Transverse colon (tissue), 4 donors: ENCODE measurements at places on chromosomes 7 and 10. TPM values are rescaled to one million over a fixed set of nuclear protein-coding genes. Genes with fewer than 3 reads are reported as not detected.
A peak's percentile ranks its signal among the peaks of the same experiment; 100 is the strongest.

- no peaks in the 10 kb centered on the region for H3K27me3 ChIP-seq
- no peak overlapping the region for H3K27ac ChIP-seq
- no peak overlapping the region for H3K4me3 ChIP-seq
- H3K4me1 ChIP-seq: no peaks in the 10 kb centered on the region
- no peaks in the 10 kb centered on the region for H3K36me3 ChIP-seq
- no peak for DNase-seq
These were observed 144.9 kb downstream of the CPED1 start for GRCh38 chr7:121133444-121133843.

GRCh38 chr10:58556516-58557165 lies 44.0 kb downstream of the BICC1 start:
- H3K4me1 ChIP-seq: no peaks in the 10 kb centered on the region
- H3K27ac ChIP-seq: no peak overlapping the region

GRCh38 chr10:109203646-109204353 lies 719.5 kb downstream of the XPNPEP1 start:
- no peak for DNase-seq
- no peaks in the 10 kb centered on the region for H3K36me3 ChIP-seq
- no peak overlapping the region for H3K4me3 ChIP-seq

- H3K4me3 ChIP-seq: no peak overlapping the region
- no peaks in the 10 kb centered on the region for H3K4me1 ChIP-seq
- no peaks in the 10 kb centered on the region for H3K27me3 ChIP-seq
- DNase-seq: no peak
- H3K27ac ChIP-seq: no peak overlapping the region
- H3K36me3 ChIP-seq: no peaks in the 10 kb centered on the region
These were observed 30.3 kb downstream of the IMMP2L start for GRCh38 chr7:111531993-111532392.

DNA sequence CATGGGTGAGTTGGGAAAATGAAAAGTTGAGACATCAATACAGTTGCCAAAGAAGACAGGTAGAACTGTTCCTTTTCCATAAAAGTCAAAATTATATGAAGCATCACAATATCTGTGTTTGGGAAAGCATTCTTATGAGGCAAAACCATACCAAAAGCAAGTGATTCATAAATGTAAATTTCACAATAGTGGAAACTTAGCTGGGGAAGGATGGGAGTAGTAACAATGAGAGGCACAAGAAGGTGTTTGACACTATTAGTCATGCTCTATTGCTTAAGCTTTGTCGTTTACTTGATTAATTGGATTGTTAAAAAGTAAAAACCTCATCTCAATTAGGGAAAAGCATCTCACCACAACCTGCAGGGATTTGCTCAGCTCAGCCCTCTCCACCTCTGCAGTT lies 240.2 kb downstream of the C7orf25 start:
- H3K27me3 ChIP-seq: no peaks in the 10 kb centered on the region
- no peaks in the 10 kb centered on the region for H3K36me3 ChIP-seq
- H3K4me1 ChIP-seq: no peaks in the 10 kb centered on the region
- H3K27ac ChIP-seq: no peak overlapping the region
- no peak for DNase-seq

- H3K4me3 ChIP-seq: no peak overlapping the region
- peaks cover 53% of the 10 kb centered on the region for H3K4me1 ChIP-seq
- H3K27ac ChIP-seq: peak overlapping the region; percentile 50
- H3K27me3 ChIP-seq: no peaks in the 10 kb centered on the region
- no peak for DNase-seq
These were observed 127.8 kb upstream of the PPIF start for GRCh38 chr10:79219322-79219957.

DNA sequence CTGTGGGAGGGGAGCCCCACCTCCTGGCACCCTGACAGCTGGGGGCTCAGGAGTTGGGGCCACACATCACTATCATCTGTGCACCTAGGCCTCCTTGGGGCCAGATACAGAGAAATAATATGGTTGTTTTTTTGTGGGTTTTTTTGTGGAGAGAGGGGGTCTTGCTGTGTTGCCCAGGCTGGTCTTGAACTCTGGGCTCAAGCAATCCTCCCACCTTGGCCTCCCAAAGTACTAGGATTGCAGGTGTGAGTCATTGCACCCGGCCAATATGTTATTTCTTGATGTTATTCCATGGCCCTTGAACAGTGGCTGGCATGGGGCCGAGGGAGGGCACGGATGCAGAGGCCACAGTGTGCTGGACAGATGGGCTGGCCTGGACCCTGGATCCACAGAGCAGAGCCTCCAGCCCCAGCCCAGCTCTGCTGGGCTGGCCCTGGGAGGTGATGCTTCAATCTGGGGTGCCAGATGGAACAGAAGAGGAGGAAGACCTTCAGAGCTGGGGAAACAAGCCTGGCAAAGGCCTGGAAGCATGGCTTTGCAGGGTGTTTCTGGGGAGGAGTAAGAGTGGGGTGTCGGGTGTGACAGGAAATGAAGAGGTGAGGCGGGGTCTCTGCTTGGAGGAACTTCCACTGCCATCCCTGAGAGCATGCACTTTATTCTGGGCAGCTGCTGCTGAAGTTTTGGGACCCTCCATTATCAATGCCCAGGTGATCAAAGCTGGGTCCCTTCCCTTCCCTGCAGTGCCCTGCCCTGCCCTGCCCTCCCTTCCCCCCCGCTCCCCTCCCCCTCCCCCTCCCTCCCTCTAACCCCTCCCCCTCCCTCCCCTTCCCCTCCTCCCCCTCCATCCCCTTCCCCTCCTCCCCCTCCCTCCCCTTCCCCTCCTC lies 3.7 kb upstream of the FZD9 start:
- peaks cover 5% of the 10 kb centered on the region for H3K4me1 ChIP-seq
- DNase-seq: no peak
- H3K27me3 ChIP-seq: peaks cover 22% of the 10 kb centered on the region
- H3K36me3 ChIP-seq: no peaks in the 10 kb centered on the region

GRCh38 chr7:157545681-157546060 lies 208.9 kb downstream of the DNAJB6 start:
- H3K27me3 ChIP-seq: no peaks in the 10 kb centered on the region
- no peaks in the 10 kb centered on the region for H3K36me3 ChIP-seq
- no peaks in the 10 kb centered on the region for H3K4me1 ChIP-seq
- H3K27ac ChIP-seq: no peak overlapping the region
- no peak for DNase-seq
- no peak overlapping the region for H3K4me3 ChIP-seq

- H3K27ac ChIP-seq: no peak within 1 kb of the TSS
- peaks cover 14% of the 10 kb centered on the region for H3K4me1 ChIP-seq
- H3K27me3 ChIP-seq: peaks cover 58% of the 10 kb centered on the region
These were observed at the start of gene PLPP4 for GRCh38 chr10:120456626-120457430. Gene PLPP4, plus strand, starts transcription at chr10:120457227. Its CDS starts 79 bp downstream, at chr10:120457306.

- no peaks in the 10 kb centered on the region for H3K27me3 ChIP-seq
- no peaks in the 10 kb centered on the region for H3K4me1 ChIP-seq
- H3K4me3 ChIP-seq: no peak overlapping the region
- no peaks in the 10 kb centered on the region for H3K36me3 ChIP-seq
- DNase-seq: no peak
These were observed 45.1 kb downstream of the TMEM60 start for GRCh38 chr7:77753173-77753572.

DNA sequence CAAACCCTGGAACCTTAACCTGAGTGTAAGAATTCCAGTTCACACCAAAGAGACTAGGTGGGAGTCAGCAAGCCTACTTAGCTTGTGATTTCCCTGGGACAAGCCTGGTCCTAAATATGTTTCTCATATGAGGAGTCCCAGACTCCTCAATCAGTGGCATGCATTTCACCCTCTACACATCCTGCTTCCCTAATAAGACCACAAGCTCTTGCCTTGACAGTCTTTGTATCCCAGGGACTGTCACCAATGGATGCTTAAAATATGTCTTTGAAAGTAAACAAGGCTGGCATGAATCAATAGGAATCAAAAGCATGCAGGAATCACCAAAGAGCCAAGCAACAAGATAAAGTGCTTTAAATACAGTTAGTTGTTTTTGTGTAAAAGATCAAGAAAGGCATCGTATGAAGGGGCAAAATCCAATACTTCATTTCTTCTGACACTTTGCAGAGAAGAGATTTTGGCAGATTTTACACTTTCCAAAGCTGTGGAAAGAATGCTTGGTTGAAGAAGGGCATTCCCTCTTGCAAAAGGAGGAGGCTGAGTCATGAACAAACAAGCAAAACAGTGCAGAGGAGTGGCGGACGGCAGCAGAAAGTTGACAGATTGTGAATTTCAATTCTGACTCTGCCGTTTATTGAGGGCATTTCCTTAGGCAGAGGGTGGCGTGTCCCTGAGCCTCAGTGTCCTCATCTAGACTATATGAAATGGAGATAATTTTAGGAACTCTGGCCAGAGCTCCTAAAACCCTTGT lies 8.5 kb upstream of the NFE2L3 start:
- no peak overlapping the region for H3K27ac ChIP-seq
- DNase-seq: no peak
- no peaks in the 10 kb centered on the region for H3K27me3 ChIP-seq
- H3K36me3 ChIP-seq: no peaks in the 10 kb centered on the region
- H3K4me1 ChIP-seq: no peaks in the 10 kb centered on the region

GRCh38 chr7:6346581-6346980 lies 74.2 kb upstream of the CYTH3 start:
- H3K27ac ChIP-seq: no peak overlapping the region
- no peak for DNase-seq
- H3K36me3 ChIP-seq: no peaks in the 10 kb centered on the region
- peaks cover 7% of the 10 kb centered on the region for H3K4me1 ChIP-seq
- no peak overlapping the region for H3K4me3 ChIP-seq

GRCh38 chr10:46330894-46331293 lies 44.1 kb downstream of the ANTXRL start:
- no peak for DNase-seq
- no peaks in the 10 kb centered on the region for H3K27me3 ChIP-seq
- H3K4me3 ChIP-seq: no peak overlapping the region
- H3K27ac ChIP-seq: no peak overlapping the region
- no peaks in the 10 kb centered on the region for H3K4me1 ChIP-seq
- H3K36me3 ChIP-seq: no peaks in the 10 kb centered on the region

- H3K4me1 ChIP-seq: no peaks in the 10 kb centered on the region
- no peaks in the 10 kb centered on the region for H3K27me3 ChIP-seq
- H3K27ac ChIP-seq: no peak overlapping the region
- DNase-seq: no peak
- no peak overlapping the region for H3K4me3 ChIP-seq
These were observed 110.1 kb downstream of the TPST1 start for GRCh38 chr7:66315192-66315591.

- no peaks in the 10 kb centered on the region for H3K4me1 ChIP-seq
- H3K36me3 ChIP-seq: no peaks in the 10 kb centered on the region
- no peak for DNase-seq
- H3K27me3 ChIP-seq: no peaks in the 10 kb centered on the region
- no peak overlapping the region for H3K27ac ChIP-seq
These were observed 1496.3 kb downstream of the REEP3 start for GRCh38 chr10:65017523-65017922.

DNA sequence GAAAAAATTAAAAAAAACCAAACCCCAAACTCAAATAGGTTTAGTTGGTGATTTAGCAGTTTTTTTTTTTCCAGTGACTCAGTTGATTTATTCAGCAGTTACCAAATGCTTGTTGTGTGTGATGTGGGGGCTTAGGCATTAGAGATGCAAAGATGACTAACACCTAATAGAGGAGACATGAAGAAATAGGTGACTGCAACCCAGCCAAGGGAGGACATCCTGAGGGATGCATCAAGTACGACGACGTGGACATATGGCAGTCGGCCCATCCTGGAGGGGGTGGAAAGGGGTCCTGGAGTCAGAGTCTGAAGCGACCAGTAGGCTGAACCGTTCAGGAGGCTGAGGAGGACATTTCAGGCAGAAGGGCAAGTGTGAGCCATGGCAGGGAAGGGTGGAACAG lies 35.5 kb downstream of the LRMDA start:
- no peak overlapping the region for H3K27ac ChIP-seq
- no peaks in the 10 kb centered on the region for H3K27me3 ChIP-seq
- H3K36me3 ChIP-seq: no peaks in the 10 kb centered on the region
- H3K4me1 ChIP-seq: peaks cover 8% of the 10 kb centered on the region

- DNase-seq: no peak
- H3K36me3 ChIP-seq: no peaks in the 10 kb centered on the region
- H3K27ac ChIP-seq: no peak overlapping the region
- H3K27me3 ChIP-seq: no peaks in the 10 kb centered on the region
These were observed 32.4 kb upstream of the HGF start for GRCh38 chr7:81802251-81802650.

- peak overlapping the region; percentile 67 for H3K27ac ChIP-seq
- H3K4me1 ChIP-seq: peaks cover 9% of the 10 kb centered on the region
- no peak overlapping the region for H3K4me3 ChIP-seq
- peak; percentile 15 for DNase-seq
- H3K36me3 ChIP-seq: no peaks in the 10 kb centered on the region
- H3K27me3 ChIP-seq: no peaks in the 10 kb centered on the region
These were observed 61.6 kb downstream of the CCDC71L start for GRCh38 chr7:106599343-106599698.

GRCh38 chr10:110029450-110029849 lies 21.7 kb downstream of the ADD3 start:
- DNase-seq: no peak
- H3K36me3 ChIP-seq: no peaks in the 10 kb centered on the region
- H3K4me3 ChIP-seq: no peak overlapping the region
- H3K27ac ChIP-seq: no peak overlapping the region
- H3K4me1 ChIP-seq: peaks cover 9% of the 10 kb centered on the region
- no peaks in the 10 kb centered on the region for H3K27me3 ChIP-seq

DNA sequence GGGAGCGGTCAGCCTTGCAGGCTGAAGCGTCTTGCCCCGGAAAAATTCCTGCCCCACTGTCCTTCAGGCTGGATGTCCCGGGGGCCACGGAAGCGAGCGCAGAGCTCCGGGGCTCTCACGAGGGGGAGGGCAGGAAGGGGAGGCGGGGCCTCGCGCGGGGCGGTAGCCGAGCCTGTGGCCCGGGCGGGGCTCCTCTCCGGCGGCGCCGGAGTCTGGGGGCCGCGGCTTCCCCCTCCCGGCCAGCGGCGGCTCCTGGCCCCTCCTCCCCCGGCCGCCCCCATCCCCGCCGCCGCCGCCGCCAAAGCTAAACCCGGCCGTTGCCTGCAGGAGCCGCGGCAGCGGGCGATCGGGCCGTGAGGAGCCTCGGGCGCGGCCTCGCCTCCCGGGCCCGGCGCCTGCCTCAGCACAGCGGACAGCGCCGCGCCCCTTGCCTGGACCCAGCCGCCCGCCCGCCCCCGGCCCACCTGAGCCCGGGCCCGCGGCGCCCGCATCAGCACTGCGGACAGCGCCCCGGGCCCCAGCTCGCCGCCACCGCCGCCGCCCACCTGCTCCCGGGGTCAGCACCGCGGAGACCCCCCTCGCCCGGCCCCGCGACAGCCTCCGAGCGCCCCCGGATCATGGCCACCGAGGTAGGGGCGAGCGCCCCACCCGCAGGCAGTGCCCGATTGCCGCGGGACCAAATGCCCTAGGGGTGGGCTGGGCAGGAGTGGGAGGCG lies at the start of gene GOLGA7B:
Gene GOLGA7B, plus strand, starts transcription at position 157 of the 716 bp plus-strand sequence. Its CDS starts 461 bp downstream, at position 618.
- no peaks in the 10 kb centered on the region for H3K36me3 ChIP-seq
- H3K27ac ChIP-seq: no peak within 1 kb of the TSS
- H3K27me3 ChIP-seq: peaks cover 64% of the 10 kb centered on the region
- H3K4me1 ChIP-seq: peaks cover 6% of the 10 kb centered on the region
- peak; percentile 44 for DNase-seq
- H3K4me3 ChIP-seq: peak within 1 kb of the TSS; percentile 68

DNAH11 gene
- total RNA-seq: not detected

AKR1C4 gene
- total RNA-seq: not detected

CLCN1 gene
- total RNA-seq: not detected

OR6V1 gene
- not detected for total RNA-seq

CCL26 gene
- total RNA-seq: not detected

DLD gene
- total RNA-seq: 130 TPM

NUTM2A gene
- 2.0 TPM for total RNA-seq

FAM131B gene
- 2.2 TPM for total RNA-seq

CYP2C19 gene
- 8.6 TPM for total RNA-seq

DKK1 gene
- total RNA-seq: 0.27 TPM

LRRC18 gene
- total RNA-seq: not detected

SDK1 gene
- total RNA-seq: 8.6 TPM
